ENCODE measurements at places on chromosomes 6 and 20.

GRCh38 chr6:97632341-97632740 is 349.3 kb upstream of the MMS22L start:
- DNase-seq: no peak

DNA sequence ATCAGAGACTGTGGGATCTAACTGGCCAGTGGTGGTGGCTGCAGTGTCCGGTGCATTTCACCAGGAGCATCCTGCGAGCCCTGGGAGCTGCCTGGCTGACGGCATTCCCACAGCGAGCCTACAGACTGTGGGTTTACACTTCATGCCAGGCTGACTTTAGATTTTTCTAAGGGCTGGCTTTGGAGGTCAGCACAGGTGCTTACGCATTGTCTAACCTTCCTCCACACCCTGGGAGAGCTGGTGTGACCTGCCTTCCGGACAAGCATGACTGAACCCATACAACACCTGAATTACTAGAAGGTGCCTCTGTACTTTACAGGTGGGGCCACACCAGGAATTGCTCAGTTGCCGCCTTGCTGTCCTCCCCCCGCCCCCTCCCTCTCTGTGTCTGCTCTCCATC is 96.2 kb downstream of the RREB1 start:
- no peak for DNase-seq

GRCh38 chr6:170091000-170091638 is 199.8 kb downstream of the DLL1 start:
- DNase-seq: no peak

GRCh38 chr20:63483834-63484233 is 11.4 kb upstream of the KCNQ2 start:
- DNase-seq: no peak

GRCh38 chr20:48205786-48206185 is 420.5 kb upstream of the SULF2 start:
- DNase-seq: no peak

DNA sequence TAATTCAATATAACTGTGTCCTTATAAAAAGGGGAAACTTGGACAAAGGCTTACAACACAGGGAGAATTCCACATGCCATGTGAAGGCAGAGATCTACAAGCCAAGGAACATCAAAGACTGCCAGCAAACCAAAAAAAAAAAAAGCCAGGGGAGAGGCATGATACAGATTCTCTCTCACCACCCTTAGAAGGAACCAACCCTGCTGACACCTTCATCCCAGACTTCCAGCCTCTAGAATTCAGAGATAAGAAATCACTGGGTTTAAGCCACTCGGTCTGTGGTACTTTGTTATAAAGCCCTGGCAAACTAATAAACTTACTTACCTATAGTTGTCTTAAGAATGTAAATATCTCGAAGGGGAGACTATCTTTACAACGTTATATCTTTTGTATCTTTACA is 4.4 kb downstream of the SERINC3 start:
- no peak for DNase-seq

- DNase-seq: peak; percentile 93
These were observed at the start of gene RPL10A for GRCh38 chr6:35468181-35468979. RPL10A (plus strand) TSS chr6:35468401; CDS start chr6:35468435, 34 bp downstream.
